ENCODE measurements at places on chromosomes 2 and 18.

DNA sequence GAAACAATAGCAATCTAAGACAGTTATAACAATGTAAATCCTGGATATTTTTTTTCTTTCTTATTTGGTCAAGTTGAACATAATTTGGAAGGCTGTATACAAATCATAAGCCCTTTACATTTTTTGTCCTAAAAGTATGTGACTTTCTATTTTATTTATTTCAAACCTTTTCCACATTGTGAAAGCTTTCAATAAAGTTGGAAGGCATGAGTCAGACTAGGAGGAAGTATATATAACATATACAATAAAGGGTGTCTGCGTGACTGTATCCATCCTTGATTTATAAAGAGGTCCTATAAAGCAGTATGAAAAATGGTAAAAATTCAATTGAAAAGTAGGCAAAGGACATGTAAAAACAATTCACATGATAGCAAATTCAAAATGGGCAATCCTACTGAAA is 44.4 kb downstream of the CRACDL start:
- DNase-seq, result no peak

GRCh38 chr2:129821445-129821844 is 158.0 kb upstream of the RAB6C start:
- DNase-seq, result no peak

DNA sequence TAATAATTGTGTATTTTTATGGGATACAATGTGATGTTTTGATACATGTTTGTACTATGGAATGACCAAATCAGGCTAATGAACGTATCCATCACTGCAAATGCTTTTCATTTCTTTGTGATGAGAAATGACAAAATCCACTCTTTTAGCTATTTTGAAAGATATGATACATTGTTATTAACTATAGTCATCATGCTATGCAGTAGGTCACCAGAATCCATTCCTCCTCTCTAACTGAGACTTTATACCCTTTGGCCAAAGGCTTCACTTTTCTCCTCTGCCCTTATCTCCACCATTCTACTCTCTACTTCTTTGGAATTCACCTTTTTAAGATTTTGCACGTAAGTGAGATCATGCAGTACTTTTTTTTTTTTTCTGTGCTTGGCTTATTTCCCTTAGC is 44.5 kb upstream of the TMEM17 start:
- DNase-seq, result no peak

DNA sequence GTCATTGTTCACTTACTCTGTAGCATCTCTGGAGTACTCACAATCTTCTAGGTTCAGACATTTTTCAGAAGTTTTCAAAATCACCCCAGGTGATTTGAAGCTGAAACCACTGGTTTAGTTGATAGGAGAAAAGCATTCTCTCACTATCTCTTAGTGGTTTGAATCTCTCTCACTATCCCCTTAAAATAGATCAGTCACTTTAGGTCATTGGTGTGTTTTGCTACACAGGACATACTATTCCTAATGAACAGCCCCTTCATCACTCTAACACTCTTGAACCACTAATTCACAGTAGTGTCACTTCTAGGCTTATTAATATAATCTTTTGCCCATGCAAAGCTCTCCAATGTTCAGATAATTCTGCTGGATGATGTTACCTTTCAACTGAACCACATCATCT is 34.5 kb downstream of the LYPD6 start:
- no peak for DNase-seq

GRCh38 chr2:88831071-88831791 is 139.8 kb downstream of the RPIA start:
- DNase-seq, result no peak

DNA sequence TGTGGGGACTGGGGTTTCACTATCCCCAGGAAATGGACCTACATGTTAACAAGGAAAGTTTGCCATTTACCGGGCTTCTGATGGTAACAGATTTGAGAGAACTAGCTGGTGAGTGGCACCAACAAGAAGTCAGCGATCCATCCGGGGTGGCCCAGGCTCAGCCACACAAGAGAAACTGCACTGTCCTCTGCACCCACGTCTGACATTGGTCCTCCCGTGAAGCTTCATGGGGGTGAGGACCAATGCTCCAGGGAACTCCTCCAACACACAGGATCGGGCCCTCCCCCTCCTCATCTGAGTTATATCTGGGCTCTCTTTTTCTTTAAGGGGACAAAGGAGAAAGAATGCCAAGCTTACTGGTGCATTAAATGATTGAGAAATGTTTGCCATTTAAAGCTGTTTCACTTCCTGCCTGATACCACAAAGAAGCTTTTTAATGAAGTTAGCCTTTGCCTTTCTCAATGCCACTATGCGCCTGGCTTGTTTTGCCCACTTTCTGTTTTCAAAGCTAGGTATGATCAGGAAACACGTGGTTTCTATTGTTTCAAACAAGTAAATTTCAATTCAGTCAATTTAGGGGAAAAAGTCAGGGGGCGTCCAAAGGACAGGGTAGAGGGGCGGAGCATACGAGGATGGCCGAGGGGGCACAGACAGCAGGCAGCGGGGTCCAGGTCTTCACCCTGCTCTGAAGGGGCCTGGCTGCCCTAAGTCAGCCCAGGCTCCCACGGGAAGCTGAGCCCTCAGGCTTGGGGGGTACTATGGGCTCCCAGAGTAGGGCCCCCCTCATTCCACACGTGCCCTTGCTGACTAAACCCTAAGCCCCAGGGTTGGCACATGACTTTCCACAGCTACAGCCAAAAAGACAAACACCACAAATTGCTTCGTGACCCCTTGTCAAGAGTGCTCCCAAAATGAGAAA is 204.0 kb upstream of the ID2 start:
- DNase-seq, result no peak

DNA sequence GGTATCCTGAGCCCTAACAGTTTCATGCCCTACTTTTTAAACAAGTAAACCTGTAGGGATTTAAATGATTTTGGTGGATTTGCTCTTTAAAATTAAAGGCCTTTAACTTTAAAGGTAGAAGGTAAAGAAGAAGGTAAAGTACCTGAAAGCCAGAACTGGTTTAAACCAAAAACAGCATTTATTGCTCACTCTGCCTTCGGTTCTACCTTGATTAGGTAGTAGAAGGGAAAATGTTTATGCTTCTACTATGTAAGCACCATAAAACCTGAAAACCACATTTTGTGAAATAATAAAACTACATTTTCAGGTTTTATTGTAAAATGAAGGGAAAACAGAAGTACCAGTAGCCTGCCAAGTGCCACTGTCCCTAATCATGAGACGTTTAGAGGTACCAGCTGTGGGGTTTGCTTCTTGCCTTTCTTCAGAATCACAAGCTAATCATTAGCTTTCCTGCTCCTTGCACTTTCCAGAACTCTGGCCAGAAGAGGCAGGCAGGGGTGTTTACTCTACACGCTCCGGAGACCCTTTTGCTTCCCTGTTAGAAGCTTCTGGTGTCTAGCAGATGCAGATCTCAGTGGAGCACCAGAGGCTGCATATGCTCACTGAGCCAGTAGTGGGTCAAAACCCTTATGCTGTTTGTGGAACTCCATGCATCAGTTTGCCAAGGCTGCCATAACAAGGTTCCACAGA is 33.3 kb downstream of the RPIA start:
- no peak for DNase-seq

- no peak for DNase-seq
Observed at GRCh38 chr2:236601316-236602202, 31.9 kb downstream of the ACKR3 start.

DNA sequence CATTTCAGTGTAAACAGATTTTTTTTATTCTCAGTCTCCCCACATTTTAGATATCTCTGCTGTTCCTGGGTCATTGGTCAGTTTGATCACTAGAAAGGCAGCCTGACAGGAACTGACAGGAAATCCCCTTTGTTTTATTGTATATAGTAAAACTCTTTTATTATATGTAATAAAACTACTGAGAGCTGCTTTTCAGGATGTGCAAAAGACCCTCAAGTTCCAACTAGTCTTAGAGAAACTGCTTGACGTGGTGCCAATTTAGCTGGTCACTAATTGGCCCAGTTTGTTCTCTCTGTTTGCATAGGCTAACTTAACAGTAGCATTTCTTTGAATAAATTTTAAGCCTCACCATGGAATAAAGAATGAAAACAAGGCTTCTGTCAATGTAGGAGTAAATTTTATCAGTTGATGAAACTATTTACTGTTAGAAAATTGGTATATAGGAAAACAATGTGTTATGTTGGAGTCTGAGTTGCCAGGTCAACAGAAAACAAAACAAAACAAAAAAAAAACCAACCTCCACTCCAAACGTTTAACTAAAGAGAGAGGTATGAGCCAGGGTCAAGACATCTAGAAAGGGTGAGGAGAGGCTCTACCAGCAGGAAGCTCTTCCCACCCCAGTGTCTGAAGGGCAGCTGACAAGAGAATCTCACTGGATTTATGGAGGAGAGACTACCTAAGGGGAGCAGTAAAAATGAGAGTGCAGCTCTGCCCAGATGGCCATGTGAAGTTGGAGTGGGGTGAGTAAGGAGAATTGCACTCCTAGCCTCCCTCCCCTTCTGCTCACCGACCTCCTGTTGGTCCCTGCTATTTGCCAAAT is 184.6 kb downstream of the ST6GAL2 start:
- DNase-seq, result no peak
